Muscle of leg (tissue), 16 donors: ENCODE measurements at places on chromosomes 3 and 15. TPM values are rescaled to one million over a fixed set of nuclear protein-coding genes. Genes with fewer than 3 reads are reported as not detected.

The LDHAL6B gene
- not detected for total RNA-seq

The FGF12 gene
- total RNA-seq: 3.0 TPM

The SAXO2 gene
- total RNA-seq: 1.1 TPM

The POC1A gene
- total RNA-seq: 3.1 TPM

The TGM5 gene
- 0.13 TPM for total RNA-seq
